Stimulated activated CD8-positive, alpha-beta memory T cell treated with anti-CD3 and anti-CD28 coated beads, Interleukin-4, amount 100 ng/mL, for 1 hour (primary cell): ENCODE measurements at places on chromosomes 13 and 19.

GRCh38 chr13:88005188-88005587 lies 334.0 kb downstream of the SLITRK5 start:
- no peak for DNase-seq

DNA sequence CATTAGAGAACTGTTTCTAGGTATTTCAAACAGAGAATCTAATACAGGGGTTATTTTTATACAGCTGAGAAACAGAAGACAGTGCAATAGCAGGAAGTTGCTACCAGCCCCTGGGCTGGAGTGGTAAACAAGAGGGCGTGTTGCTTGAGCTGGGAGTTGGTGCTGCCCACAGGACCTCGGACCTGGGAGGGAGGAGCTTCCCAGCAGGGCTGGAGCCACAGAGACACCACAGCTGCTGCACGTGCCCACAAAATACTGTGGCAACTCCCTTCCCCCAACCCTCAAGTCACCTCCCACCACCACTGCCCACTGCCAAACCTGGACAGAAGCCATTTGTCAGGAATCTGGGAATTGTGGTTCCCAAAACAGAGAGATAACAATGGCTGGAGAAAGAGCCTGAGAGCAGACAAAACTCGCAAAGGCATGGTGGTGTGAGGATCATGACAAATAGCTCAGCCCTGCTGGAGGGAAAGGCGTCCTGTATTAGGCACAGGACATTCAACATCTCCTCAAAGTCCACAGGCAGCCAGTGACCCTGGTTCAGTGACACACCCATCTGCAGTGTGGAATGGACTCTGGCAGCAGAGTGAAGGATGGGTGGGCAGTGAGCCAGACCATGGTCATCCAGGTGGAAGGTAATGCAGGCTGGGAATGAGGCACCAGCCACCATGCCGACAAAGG lies 57.2 kb downstream of the SPATA13 start:
- DNase-seq = no peak

DNA sequence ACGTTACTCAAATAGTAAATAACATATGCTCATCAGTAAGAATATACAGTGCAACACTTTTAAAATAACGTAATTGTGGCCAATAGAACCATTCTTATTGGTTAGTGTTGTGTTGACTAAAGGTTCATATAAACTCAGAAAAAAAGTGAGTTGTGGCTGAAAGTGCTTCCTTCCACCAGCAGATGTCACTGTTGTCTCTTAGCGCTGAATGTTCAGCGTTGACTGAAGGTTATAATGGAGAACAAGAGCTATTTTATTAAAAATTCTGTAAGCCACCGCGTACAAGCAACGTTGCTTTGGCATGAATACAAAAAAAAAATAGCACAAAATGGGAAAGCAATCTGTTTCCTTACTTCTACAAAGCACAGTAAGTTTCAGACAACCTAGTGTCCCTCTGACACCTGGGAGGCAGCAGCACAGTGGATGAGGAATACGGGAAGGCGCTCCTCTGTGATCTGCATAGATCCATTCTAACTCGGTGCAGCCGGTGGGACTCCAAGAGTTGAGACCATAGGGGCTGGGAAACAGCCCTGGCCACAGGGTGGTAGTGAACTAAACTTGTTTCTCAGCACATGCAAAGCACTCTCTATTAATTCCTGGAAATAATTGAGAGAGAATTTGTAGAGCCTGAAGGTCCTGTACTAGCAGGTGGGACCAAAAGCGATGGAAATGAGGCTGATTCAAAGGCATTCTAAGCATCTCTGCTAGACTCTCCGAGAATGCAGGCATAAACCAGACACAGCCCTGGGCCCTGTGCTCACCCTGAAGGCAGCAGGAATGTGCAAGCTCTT lies 23.9 kb upstream of the OXGR1 start:
- no peak for DNase-seq

DNA sequence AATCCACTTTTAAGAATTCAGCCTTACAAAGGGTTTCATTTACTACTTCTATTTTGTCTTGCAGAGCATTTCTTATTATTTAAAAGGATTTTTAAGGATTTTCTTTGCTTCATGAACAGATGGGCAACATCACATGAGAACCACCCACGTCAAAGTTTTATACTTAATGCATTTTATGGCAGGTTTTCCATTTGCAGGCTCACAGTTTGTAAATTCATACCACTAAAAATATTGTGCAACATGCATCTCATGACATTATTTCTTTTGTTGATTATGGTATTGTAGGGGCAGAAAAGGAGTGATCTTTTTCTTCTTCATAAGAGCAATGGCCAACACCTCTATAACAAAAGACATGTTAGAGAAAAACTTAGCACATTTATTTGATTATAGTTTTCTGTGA lies 554.0 kb upstream of the SPRY2 start:
- no peak for DNase-seq

- DNase-seq = no peak
These were observed 159.5 kb upstream of the EDNRB start for GRCh38 chr13:78078168-78078567.

GRCh38 chr13:72100339-72100738 lies 233.3 kb upstream of the DACH1 start:
- no peak for DNase-seq

DNA sequence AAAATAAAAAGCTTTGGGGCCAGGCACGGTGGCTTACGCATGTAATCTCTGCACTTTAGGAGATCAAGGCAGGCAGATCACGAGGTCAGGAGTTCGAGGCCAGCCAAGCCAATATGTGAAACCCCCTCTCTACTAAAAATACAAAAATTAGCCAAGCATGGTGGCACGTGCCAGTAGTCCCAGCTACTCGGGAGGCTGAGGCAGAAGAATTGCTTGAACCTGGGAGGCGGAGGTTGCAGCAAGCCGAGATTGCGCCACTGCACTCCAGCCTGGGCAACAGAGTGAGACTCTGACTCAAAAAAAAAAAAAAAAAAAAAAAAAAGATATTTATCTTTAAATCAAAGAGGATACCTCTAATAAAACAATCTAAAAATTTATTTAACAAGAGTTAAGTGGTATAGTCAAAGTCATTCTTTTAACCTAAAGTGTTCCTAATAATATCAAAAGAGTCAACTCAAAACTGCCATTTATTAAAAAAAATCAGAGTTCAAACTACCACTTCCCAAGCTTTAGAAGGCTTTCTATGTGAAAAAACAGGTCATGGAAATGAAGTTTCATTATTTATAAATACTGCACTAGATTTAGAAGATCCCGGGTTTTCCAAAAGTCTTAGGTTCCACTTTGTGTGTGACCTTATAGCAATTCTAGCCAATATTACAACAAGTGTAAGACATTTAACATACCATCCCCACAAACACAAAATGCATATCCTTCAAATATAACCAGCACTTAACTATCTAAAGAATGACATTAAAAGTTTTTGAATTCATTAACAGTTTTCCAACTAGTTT lies 4.4 kb downstream of the FOXO1 start:
- no peak for DNase-seq

DNA sequence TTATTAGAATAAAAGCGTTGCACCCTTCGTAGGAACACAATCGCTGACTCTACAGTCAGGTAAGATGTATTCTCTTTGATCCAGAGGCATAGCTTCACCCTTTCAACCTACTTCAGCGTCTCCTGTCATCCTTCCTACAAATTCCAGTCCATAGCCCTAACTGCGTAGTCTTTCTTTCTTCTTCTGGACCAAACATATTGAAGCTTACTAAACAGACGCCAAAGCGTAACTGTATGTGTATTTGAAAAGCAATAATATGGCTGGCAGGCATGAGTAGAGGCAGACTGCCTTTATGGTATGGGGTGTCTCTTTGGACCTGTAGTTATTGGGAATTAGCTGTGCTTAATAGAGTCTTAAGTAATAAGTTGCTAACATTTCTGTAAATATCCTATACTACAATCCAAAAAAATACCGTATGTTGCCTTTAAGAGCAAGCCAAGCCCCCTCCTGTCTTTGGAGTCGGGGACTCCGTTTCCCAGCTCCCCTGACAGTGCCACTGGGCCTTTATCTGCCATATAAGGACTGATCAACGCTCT lies 392 bp upstream of the ZNF548 start:
- no peak for DNase-seq

GRCh38 chr13:99681695-99682094 lies 180.4 kb downstream of the TM9SF2 start:
- DNase-seq = no peak
